Heart left ventricle (tissue), 16 donors: ENCODE measurements at places on chromosomes 12 and 14. TPM values are rescaled to one million over a fixed set of nuclear protein-coding genes. Genes with fewer than 3 reads are reported as not detected.

Gene PRPH
- 0.27 TPM for polyA plus RNA-seq

DNA sequence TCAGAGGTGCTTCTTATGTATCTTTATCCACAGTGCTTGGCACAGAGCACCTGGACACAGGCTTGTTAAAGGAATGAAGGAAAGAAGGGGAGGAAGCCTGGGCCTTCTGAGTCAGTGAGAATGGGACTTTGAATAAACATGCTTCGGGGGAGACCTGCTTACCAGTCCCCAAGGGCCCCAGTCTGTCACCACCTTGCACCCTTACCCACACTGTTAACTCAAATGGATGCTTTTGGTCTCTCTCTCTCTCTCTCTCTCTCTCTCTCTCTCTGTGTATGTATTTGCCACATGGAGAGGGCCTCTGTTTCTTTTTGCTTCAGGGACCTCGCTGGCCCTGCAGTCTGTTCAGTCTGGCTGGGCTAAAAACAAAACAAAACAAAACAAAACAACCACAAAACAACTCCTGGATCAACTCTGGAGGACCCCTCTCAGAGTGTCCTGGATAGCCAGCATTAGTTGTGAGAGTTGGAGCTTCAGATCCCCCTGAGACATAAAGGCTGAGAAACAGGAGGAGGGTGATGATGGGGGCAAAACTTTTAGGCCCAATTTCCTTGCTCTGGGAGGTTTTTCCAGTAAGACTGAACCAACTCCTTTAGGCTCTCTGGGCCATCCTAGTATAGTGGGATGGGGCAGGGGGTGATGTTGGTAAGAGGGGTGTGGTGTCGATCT is 1.9 kb downstream of the KIF5A start:
- DNase-seq = no peak

GRCh38 chr12:3933074-3933818 is 60.0 kb upstream of the PARP11 start:
- no peak for DNase-seq

DNA sequence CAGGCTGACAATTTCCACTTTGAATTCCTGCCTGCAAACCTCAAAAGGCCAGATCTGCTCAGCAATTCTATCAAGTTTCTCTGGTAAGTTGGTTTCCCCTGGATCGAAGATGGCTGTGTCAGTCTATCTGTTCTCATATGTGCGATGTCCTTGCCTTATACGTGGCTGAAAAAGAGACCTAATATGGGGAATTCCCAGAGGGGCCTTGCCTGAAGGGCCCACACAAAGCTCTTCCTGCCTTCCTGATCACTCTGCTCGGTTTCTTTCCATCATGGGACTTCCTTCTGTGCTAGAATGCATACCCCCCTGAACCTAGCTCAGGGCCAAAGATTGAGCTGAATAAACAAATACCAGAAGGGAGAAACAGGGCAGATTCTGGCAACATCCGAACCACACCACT is 13.2 kb downstream of the TCL1B start:
- DNase-seq = no peak

DNA sequence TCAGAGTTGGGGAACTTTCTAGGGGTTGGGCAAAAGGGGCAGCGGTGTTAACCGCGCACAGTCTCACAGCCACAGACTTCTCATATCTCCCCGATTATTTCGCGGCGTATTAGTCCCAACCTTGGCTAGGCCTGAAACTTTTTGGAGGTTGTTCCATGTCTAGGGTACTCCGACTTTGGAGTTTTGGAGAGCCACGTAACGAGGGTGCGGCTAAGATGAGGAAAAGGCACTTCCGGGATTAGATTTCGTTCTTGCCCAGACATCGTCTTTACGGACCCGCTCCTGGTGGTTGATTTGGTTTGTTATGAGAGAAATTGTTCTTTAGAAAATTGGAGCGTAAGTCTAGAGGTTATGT is 513 bp downstream of the CCNK start:
- DNase-seq = no peak

GRCh38 chr12:93361151-93361919 is 16.4 kb upstream of the NUDT4 start:
- peak; percentile 60 for DNase-seq

- DNase-seq = no peak
Observed at GRCh38 chr12:5611162-5611561, 179.3 kb downstream of the NTF3 start.

Gene SLC38A1
- 250 TPM for polyA plus RNA-seq

Gene PRB2
- polyA plus RNA-seq = not detected

DNA sequence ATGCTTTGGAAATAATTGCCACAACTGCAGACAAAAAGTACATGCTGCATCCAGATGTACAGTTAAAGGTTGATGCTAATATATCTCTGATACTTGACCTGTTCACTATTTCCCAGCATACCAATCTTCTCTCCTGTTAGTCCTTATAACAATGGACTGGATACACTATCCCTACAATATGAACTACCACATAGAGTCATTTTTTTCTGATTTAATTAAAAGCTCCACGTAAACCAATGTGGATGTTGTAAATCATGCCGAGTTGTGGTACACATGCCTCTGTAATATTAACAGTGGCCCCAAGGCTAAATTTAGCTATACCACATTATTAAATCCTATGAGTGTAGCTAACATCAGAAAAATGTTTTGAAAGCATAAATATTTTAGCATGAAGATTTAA is 469.1 kb upstream of the RPL10L start:
- DNase-seq = no peak

GRCh38 chr14:75010472-75011093 is 7.9 kb downstream of the EIF2B2 start:
- DNase-seq = no peak

- no peak for DNase-seq
Observed at GRCh38 chr12:57031138-57031725, 14.9 kb upstream of the TAC3 start.

Gene RGS6
- 1.3 TPM for polyA plus RNA-seq

DNA sequence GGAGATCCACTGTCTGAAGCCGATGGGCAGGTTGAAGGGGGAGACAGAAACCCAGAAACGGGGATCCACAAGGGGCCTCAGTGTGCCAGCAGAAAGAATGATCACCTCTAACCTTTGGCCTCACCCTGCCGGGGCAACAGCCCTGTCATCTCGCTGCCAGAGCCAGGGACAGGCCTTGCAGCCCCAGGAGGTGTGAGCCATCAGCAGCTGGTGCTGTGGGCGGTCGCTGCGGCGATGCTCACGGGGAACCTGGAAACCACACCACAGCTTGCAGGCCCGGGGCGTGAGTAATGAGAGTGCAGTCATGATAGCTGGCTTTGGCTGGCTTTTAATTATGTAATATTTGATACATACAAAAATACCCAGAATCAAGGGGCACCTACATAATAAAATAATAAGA is 4.7 kb upstream of the TTC7B start:
- DNase-seq = peak; percentile 64

- no peak for DNase-seq
Observed at GRCh38 chr14:22994762-22995275, 12.5 kb upstream of the AJUBA start.

Gene CLEC2A
- not detected for polyA plus RNA-seq

- DNase-seq = peak; percentile 55
Observed at GRCh38 chr12:90575995-90576394, 379.0 kb downstream of the CCER1 start.

Gene GYS2
- polyA plus RNA-seq = 0.04 TPM

DNA sequence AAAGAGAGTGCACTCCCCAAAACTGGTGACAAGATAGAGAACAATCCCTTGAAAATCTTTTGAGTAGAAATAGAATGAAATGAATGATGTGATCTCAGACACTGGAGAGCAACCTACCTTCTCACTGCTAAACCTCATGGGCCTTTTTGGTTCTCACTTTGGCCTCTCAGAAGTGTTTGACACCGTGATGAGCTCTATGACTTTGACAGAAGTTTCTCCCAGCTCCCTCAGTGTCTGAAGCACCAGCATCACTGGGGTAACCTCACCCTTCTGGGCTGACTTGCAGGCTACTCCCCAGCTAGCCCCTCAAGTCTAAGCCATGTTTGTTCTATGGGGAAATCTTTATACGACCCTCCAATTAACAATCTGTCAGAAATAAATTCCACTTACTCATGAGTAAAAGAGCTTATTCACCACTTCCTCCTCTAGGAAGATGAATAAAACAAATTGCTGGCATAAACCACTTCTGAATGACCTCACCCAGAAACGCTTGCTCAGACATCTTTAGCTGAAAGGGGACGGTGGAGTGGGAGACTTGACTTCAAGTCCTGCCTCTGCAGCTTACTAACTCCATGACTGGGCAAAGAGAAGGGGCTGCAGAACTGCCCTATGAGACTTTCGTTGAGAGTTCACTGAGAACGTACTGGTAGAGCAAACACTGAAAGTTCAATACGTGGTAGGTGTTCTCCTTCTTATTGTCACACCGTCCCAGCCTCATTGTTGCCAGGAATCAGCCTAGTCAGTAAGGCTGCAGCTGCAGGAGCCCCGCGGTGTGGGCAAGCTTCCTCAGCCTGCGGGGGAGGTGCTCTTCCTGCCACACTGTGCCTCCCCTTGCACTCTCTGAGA is 46.5 kb downstream of the ST8SIA1 start:
- no peak for DNase-seq

DNA sequence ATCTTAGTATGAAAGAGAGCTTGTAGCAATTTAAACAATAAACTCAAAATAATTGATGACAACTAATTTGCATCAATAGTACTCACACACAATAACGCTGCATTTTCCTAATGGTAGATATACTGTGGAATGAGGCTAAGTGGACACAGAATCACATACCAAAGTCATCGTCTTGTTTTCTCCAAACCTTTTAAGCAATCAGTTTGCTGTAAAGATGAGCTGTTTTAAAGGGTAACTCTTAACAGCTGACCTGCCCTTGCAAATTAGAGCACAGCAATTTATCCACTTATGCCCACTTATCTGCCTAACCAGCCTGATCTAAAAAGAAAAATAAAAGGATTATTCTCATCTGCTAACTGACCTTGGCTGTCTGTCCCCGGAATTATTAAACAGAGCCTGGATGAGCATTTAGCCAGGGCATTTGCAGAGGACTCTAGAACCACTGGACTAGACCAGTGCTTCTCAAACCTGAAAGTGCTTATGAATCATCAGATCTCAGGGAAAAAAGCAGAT is 174.3 kb upstream of the BCL2L14 start:
- no peak for DNase-seq

GRCh38 chr12:104498211-104498801 is 41.6 kb downstream of the CHST11 start:
- DNase-seq = no peak

GRCh38 chr14:106141242-106142220 is 615.1 kb downstream of the TMEM121 start:
- no peak for DNase-seq

GRCh38 chr12:51533799-51534198 is 57.2 kb upstream of the SCN8A start:
- DNase-seq = no peak

DNA sequence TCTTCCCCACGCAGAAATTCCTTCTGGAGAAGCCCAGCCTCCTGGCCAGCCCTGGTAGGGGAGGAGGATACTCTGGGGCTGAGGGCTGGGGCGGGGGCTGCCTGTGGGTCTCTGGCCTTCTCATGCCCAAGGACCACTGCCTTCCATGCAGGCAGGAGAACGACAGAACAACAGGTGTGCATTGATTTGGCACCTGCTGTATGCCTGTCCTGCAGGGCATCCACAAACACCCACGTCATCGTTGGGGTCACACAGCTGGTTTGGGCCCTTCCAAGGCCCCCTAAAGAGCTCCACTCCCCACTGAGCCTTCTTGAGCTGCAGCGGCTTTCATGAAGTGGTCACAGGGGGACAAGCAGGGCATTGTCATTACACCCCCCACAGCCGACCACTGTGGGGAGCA is 60.4 kb downstream of the PHETA1 start:
- DNase-seq = no peak

Gene OR6C2
- polyA plus RNA-seq = not detected

Gene RPS6KL1
- polyA plus RNA-seq = 12.0 TPM

- no peak for DNase-seq
Observed at GRCh38 chr12:12985817-12986408, 14.2 kb downstream of the HEBP1 start.

- DNase-seq = no peak
Observed at GRCh38 chr14:102390064-102390855, 27.5 kb downstream of the TECPR2 start.

Gene PLEKHD1
- polyA plus RNA-seq = 0.04 TPM

GRCh38 chr12:54195737-54196347 is 7.1 kb upstream of the SMUG1 start:
- DNase-seq = no peak

DNA sequence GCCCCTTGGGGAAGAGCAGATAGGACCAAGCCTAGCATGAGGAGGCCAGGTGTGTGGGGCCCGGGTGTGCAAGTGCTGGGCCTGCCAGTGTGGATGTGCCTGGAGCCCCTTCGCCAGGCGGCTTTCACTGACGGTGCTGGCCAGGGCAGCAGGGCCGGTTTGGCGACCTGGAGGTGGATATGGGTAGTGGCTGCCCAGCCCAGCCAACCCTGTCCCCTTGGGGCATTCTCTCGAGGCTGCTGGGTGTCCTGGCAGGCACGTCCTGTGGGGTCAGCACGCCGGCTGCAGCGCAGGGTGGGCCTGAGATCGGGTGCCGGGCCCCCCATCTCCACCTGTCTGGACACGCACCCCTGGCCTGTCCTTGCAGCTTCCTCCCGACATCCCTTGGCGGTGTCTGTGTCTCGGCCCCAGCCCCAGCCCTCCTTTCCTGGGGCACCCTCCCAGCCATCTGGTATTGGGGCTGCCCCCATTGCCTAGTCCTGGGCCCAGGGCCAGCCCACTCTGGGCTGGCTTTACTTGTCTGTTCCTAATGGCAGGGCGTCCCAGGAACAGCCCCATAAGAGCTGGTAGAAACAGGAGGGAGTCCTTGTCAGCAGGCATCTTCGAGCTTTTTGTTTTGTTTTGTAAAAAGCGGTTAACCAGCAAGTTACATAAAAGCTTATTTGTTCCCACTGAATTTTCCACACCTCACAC is 7.2 kb upstream of the CRIP2 start:
- no peak for DNase-seq

GRCh38 chr14:38257507-38257906 is 1.6 kb upstream of the CLEC14A start:
- DNase-seq = no peak

DNA sequence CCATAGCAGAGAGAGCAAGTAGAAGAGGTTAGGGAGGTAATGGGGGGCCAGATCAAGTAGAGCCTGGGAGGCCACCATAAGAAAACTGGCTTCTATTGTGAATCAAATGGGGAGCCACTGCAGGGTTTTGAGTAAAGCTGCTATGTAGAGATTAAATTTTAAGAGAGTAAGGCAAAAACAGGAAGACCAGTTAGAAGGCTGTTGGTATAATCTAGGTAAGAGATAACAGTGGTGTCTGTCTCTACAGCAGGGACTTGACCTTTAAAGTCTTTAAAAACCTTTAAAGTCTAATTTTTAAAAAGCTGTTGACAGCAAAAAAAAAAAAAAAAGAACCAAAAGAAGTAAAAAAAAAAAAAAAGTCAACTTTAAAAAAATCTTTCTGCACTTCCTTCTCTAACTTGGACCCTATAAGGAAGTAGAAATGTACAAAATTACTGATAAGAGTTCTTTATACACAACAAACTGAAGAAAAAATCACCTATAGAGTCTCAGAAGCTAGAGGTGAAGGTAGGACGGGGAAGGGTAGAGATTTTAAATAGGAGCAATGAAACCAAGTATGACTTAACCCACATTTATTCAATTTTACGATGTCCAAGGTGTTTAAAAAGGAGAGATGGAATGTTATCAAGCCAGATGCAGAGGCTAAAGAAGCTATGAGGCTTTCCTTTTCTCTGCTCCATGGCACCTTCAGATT is 26.1 kb downstream of the SGPP1 start:
- DNase-seq = no peak

Gene CAMKK2
- polyA plus RNA-seq = 19.5 TPM
